Endothelial cell (in vitro differentiated cells): ENCODE measurements at places on chromosomes 4 and X. TPM values are rescaled to one million over a fixed set of nuclear protein-coding genes. Genes with fewer than 3 reads are reported as not detected.

The MAGED4 gene
- 111 TPM for total RNA-seq

The NKAP gene
- total RNA-seq = 7.5 TPM

The CENPVL1 gene
- total RNA-seq = not detected

The S100P gene
- not detected for total RNA-seq

The MAGED4B gene
- 129 TPM for total RNA-seq

The ERAS gene
- not detected for total RNA-seq

The TLR3 gene
- not detected for total RNA-seq

The TMEM144 gene
- total RNA-seq = 5.7 TPM

The PFKFB1 gene
- 0.49 TPM for total RNA-seq

The SPOCK3 gene
- 1.9 TPM for total RNA-seq

The CNGA1 gene
- total RNA-seq = not detected

The HTRA3 gene
- 1.7 TPM for total RNA-seq

The JAKMIP1 gene
- not detected for total RNA-seq

The TMPRSS11A gene
- not detected for total RNA-seq

The CLTRN gene
- total RNA-seq = 0.95 TPM
